ENCODE measurements at places on chromosomes 1 and 21.
A peak's percentile ranks its signal among the peaks of the same experiment; 100 is the strongest.

GRCh38 chr1:180201451-180202200 lies 28.4 kb upstream of the LHX4 start:
- DNase-seq = no peak

DNA sequence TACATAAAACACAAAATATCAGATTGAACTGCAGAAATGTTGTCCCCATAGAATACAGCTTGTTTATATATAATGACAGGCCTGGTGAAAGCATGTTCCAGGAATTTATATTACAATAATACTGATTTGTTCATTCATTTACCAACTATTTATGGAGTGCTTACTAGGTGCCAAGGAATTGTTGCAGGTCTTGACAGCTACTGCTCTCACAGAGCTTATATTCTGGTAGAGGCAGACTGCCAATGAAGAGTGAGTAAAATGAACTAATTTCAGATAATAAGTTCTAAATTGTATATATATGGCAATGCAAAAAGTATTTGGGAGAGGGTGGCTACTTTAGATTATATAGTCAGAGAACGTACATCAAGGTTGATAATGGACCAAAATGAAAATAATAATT lies 152.0 kb downstream of the COQ8A start:
- DNase-seq = no peak

- DNase-seq = no peak
Measured at GRCh38 chr1:102100666-102101065, 103.9 kb upstream of the OLFM3 start.

DNA sequence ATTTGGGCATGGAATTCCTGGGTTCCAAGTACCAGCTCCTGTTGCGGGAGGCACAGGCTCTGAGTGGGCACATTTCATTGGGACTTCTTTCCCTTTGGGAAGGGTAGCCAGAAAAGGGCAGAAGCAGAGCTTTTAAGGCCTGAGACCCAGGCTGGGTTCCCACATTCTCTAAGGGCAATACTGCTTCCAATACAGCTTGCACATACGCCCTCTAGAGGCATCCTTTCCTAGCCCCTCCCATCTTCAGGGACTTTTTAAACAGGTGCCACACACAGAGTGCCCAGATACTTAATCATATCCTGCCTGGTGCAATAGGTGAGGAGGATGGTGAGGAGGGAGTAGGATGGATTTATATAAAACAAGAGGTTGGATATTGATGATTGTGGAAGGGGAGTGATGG lies 5.7 kb downstream of the GPR88 start:
- DNase-seq = no peak

DNA sequence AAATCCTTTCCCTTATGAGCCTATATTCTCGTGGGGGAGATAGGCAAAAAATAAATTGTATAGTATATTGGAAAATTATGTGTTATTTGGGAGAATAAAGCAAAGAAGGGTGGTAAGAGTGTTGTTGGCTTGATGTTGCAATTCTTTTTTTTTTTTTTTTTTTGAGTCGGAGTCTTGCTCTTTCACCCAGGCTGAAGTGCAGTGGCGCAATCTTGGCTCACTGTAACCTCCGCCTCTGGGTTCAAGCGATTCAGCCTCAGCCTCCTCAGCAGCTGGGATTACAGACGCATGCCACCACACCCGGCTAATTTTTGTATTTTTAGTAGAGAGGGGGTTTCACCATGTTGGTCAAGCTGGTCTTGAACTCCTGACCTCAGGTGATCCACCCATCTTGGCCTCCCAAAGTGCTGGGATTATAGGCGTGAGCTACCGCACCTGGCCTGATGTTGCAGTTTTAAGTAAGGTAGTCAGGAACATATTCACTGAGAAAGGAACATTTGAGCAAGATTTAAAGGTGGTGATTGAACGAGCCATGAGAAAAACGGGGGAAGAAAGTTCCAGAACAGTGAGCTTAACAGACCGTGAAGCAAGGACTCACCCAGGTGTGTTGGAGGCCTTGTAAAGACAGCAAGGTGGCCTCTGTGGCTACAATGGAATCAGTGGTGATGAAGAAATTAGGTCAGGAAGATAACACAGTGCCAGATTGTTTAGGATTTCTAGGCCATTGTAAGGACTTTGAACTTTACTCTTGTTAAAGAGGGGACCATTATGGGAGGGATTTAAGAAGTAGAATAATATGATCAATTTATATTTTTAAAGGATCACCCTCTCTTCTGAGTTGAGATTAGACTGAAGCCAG lies 45.8 kb downstream of the RPRD2 start:
- DNase-seq = no peak

DNA sequence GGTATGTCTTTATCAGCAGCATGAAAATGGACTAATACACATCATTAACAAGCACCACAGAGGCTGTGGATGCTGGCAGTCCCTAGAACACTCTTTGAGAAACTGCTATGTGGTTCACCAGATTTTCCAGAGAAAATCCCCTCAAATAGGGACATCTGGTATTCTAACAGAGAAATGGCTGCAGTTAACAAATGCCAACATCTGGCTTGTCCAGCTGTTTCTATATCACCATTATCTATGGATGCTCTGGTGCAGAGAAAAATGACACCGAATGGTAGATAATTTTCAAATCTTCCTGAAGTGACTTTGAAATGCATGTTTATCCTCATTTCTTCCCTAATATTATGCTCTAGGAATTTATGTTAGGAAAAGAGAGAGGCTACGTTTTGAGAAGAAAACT lies 403.5 kb upstream of the PROX1 start:
- DNase-seq = no peak

- DNase-seq = no peak
Measured at GRCh38 chr1:1440262-1441001, 4.9 kb downstream of the VWA1 start.

DNA sequence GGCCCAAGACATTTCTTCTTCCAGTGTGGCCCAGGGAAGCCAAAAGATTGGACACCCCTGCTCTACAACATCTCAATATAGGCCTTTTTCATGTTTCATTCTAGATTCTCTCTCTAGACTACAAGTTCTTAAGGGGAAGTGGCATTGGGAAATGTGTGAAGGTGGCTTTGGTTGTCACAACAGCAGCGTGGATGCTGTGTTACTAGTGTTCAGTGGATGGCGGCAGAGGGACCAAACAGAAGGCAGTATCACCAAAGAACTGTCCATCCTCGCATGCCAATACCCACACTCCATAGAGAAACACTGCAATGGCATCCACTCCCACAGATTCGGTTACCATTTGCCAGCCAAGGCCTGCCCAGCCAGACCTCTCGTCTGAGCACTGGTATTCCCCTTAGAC lies 24.3 kb upstream of the IFNAR2 start:
- no peak for DNase-seq

- no peak for DNase-seq
Measured at GRCh38 chr1:33277488-33278084, 21.3 kb downstream of the ZNF362 start.

DNA sequence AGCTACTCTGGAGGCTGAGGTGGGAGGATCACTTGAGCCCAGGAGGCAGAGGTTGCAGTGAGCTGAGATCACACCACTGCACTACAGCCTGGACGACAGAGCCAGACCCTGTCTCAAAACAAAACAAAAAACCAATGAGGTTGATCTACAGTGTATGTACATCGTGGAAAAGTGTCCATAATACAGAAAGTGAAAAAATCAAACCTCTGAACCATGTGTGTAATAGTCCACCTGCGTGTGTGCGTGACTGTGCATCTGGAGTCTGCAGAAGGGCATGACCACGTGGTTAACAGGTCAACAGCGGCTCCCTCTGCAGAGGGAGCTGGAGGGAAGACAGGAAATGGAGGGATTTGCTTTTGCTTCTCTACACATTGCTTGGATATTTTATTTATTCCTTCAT lies 32.4 kb upstream of the ENO1 start:
- no peak for DNase-seq

- no peak for DNase-seq
Measured at GRCh38 chr1:213997038-213997771, 9.4 kb downstream of the PROX1 start.

- no peak for DNase-seq
Measured at GRCh38 chr1:166153525-166154314, 13.1 kb downstream of the FAM78B start.

- DNase-seq = no peak
Measured at GRCh38 chr1:47924270-47925048, 72.7 kb downstream of the TRABD2B start.

DNA sequence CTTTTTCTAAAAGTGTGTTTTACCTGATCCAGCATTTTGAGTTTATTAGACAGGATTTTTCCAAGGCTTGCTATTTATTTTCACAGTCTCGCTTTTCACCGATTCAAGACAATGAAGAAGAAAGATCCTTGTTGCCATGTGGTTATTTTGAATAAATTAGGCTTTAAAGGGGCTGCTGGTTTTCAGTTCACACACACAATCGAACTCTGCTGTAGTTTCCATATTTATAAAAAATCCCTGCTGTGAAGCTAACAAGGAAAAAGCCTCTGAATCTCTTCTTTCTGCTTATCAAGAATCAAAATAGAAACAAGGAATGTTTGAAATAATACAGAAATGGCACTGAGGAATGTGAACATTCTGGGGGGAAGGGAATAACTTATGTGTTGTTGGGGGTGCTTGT lies 102.5 kb upstream of the KAZN start:
- no peak for DNase-seq

- DNase-seq = peak; percentile 68
Measured at GRCh38 chr1:244941121-244941520, 76.8 kb upstream of the HNRNPU start.

- no peak for DNase-seq
Measured at GRCh38 chr1:24009406-24009805, 29.3 kb upstream of the SRSF10 start.

- no peak for DNase-seq
Measured at GRCh38 chr1:144551107-144551542, 41.6 kb upstream of the PPIAL4F start.

- no peak for DNase-seq
Measured at GRCh38 chr21:26195708-26196107, 25.1 kb upstream of the APP start.

DNA sequence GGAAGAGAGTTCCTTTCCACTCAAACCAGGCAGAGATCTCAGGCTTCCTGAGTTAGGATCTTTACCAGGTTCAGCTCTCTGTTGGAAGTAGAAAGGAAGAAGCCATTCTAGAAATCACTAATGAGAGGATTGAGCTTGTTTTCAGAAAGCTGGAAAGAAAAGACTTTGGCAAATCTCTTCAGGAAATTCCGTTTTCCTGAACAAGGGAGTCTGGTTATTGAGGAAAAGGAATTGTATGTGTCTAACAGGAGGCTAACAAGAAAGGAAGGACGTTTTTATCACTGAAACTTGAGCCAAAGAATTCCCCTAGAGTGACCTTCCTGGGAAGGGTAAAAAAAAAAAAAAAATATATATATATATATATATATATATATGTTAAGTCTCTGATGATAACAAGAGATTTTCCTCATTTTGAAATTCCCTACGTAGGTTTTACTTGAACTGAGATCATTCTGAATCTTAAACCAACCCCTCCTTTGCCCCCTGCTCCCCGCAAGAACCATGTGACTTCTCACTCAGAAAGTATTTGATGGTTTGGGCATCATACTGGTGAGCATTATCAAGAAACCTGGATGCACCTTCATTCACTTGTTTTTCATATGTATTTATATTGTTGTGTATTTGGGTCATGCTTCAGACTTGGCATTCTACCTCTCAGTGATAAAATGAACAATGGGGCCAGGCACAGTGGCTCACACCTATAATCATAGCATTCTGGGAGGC lies 98.4 kb upstream of the BMP8A start:
- DNase-seq = no peak

- DNase-seq = no peak
Measured at GRCh38 chr21:42321231-42321630, 6.0 kb upstream of the TFF3 start.

DNA sequence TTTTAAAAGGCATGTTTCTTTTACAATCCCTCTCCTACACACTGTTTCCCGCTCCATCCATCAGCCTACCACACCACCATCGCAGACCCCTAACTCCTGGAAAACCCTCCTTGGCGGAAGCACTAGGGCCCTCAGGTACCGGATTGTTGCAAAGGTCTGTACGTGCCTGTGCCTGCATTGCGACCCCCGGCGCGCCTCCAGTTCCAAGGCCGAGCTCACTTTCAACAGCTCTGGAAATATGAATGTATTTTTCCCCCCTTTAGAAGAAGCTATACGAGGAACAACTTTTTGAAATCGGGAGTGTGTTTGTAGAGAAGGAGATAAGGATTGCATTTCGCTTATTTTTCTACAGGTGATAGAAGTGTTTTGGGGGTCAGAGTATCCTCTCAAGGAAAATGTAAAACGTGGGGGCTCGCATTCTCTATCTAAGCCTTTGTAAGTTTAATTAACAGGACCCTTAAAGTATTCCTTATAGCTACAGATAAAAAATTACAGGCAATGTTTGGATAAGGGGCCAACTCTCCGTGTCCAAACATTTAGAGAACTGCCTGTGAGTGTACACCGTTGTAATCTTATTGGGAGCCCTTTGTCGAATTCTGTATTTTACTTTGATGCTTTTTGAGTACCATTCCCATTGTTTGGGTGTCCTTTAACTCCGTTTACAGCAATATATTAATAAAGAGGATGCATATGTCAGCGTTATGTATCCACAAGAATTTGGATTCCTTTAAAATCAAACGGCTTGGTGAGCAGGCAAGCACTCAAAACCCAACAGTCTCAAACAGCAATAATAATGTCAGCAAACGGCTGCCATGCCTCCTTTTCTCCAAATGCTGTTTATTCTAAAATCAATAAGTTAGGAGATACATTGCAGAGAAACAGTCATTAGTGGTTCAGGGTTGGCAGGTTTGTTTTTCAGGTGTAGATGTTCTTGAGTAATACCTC lies 5.9 kb downstream of the PRRX1 start:
- no peak for DNase-seq

- DNase-seq = peak; percentile 66
Measured at GRCh38 chr1:206933333-206933945, 11.7 kb upstream of the FCMR start.

GRCh38 chr1:219040291-219040690 lies 133.4 kb upstream of the LYPLAL1 start:
- DNase-seq = no peak

- no peak for DNase-seq
Measured at GRCh38 chr1:1065265-1065939, 8.7 kb downstream of the RNF223 start.

- no peak for DNase-seq
Measured at GRCh38 chr1:6262555-6263420, 1.9 kb upstream of the GPR153 start.

DNA sequence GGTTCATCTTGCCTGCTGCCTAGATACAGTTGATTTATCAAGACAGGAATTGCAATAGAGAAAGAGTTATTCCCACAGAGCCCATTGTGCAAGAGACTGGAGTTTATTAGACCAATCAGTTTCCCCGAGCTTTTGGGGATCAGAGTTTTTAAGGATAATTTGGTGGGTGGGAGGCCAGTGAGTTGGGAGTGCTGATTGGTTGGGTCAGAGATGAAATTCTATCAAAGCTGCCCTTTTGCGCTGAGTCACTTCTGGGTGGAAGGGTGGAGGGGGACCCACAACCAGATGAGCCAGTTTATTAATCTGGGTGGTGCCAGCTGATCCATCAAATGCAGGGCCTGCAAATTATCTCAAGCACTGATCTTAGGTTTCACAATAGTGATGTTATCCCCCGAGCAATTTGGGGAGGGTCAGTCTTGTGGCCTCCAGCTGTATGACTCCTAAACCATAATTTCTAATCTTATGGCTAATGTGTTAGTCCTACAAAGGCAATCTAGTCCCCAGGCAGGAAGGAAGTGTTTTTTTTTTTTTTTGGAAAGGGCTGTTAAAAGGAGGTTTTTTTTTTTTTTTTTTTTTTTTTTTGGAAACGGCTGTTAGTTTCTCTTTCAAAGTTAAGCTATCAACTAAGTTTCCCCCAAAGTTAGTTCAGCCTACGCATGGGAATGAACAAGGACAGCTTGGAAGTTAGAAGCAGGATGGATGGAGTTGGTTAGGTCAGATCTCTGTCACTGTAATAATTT lies 7.4 kb downstream of the SLC16A4 start:
- DNase-seq = no peak

GRCh38 chr1:15465674-15466073 lies 9.1 kb downstream of the CELA2A start:
- DNase-seq = no peak
